ENCODE measurements at places on chromosomes 4 and X.

DNA sequence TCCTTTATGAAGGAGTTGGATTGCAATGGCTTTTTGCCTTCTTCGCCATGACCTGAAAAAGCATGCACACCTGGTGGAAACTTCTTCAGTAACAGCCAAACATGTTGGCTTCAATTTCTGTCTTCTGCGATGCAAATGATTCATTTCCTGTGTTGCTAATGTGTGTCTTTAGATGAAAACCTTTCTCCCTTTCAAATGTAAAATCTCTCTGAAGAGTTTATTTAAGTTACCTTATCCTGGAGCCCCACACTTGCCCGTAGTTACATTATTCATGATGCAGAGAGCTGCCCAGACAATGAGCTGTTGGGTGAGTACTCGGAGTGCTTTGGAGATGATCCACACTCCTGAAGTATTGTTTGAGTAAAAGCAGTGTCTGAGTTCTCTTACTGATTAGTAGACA is 1100.9 kb downstream of the RPA4 start:
- no peak for DNase-seq

DNA sequence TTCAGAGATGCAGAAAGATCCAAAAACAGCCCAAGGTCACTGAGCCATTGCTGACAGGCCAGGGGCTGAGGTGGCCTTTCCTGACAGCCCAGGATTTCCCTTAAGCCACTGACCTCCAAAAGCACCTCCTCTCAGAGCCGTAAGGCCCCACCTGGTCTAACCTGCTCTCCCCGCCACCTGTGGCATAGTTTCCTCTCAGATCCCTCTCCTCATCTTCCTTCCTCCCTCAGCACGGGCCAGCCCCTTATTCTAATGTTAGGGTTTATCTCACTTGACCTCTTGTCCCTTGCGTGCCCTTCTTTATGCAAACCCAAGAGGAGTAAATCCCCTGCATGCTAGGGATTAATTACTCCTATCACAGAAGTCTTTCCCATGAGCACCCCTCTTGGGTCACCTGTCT is 113.0 kb downstream of the RBM47 start:
- no peak for DNase-seq

GRCh38 chrX:105653891-105654290 is 168.4 kb upstream of the NRK start:
- no peak for DNase-seq

- no peak for DNase-seq
Observed at GRCh38 chr4:25977397-25978170, 63.6 kb downstream of the SMIM20 start.

DNA sequence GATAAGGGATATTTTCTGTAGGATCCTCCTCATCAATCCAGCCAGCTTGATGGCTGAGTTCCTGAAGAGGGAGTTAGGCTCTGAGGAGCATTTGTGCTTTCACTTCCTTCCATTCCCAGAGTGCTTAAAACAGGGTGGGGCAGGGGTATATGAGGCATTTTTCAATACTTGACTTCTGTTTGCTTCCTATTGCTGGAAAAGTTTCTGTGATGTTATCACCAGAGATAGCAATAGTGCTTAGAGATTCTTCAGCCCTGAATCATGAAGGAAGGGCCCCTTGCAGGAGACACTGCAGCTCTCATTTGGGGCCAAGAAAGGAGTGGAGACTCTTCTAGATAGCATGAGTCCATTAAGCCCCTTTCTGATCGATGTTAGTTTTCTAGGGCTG is 166.7 kb upstream of the RPS6KA3 start:
- no peak for DNase-seq

DNA sequence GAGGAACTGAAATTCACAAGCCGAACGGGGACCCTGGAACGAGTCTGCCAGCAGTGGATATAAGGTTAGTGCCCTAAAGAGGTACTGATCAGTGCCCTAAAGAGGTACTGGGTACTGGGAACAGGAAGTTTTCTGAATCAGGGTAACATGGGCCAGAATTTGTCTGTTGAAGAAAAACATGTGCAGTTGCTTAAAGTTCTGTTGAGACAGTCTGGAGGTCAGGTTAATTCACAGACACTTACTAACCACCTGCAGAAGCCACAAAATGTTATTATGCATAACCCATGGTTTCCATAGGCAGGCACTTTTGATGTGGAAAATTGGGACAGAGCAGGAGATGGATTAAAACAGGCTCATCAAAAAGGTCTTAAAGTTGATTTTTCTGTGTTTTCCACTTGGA is 17.9 kb downstream of the SPIN2B start:
- DNase-seq: no peak

DNA sequence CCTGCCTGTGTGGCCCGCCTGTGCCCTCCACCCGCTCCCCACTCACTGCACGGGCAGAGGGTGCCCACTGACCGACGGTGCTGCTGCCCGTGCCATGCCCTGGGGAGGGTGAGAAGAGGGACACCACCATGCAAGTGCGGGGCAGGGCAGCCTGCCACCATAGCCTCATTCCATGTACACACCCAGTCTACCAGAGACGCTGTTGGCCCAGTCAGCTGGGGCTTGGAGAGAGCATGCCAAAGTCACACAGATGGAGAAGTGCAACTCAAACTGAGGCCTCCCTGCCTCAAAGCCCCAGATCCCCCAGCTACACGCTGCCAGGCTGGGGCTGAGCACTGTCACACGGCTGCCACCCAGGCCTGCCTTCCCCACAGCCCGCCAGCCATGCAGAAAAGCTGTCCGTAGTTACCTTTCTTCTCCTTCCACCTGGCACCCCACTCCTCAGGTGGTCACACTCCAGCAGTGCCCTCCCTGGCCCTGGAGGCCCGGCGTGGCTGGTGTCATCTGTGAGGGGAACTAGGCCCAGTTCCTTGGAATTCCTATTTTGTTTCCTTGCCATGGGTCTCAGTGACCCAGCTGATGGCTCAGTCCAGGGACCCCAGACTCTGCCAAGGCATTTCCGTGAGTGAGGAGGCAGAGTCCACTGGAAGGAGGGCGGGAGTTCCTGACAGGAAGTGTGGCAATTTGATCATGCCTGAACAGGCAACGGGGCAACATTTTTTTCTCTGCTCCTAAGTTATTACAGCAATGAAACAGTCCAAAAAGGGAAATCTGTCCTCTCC is at the start of gene SLC2A9:
SLC2A9 (minus strand) TSS at position 627 of the 782 bp plus-strand sequence; CDS start at position 559, 68 bp downstream.
- DNase-seq: peak; percentile 63

DNA sequence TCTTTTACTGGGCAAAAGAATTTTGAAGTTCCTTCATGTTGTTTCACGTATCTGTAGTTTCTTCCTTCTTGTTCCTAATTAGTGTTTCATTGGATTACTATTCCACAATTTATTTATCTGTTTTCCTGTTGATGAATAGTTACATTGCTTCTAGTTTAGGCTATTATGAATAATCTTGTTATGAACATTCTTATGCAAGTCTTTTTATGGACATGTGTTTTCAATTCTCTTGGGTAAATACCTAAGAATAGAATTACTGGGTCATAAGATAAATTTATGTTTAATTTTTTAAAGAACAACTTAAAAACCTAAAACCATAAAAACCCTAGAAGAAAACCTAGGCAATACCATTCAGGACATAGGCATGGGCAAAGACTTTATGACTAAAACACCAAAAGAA is 70.9 kb upstream of the RXFP1 start:
- no peak for DNase-seq

- DNase-seq: no peak
Observed at GRCh38 chrX:42602566-42602965, 175.4 kb downstream of the PPP1R2C start.

DNA sequence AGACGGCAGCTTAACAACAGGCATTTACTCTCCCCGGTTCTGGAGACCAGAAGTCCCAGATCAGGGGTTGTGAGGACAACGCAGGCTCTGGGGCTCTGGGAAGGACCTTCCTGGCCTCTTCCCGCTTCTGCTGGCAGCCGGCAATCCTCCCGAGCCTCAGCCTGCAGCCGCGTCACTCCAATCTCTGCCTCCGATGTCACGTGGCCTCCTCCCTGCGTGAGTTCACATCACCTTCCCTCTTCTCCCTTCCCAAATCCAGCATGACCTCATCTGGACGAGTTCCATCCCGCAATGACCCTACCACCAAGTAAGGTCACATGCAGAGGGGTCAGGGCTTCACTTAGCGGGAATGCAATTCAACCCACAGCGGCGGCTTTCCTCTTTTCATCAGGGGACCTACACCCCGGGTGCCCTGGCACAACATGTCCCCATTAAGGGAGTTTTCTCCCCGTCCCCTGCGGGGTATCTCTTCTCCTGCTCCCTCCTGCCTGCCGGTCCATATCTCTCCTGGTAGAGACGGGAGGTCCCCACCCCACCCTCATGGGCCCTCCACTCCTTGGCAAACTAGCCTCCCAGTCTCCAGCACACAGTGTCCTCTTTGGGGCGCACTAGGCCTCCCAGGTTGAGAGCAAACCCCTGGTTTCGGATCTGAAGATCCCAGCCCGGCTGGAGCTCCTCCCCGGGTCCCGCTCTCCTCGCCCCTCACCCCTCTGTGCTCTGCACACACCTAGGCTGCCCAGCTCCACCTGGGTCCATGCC is 25.5 kb downstream of the ABLIM2 start:
- no peak for DNase-seq

DNA sequence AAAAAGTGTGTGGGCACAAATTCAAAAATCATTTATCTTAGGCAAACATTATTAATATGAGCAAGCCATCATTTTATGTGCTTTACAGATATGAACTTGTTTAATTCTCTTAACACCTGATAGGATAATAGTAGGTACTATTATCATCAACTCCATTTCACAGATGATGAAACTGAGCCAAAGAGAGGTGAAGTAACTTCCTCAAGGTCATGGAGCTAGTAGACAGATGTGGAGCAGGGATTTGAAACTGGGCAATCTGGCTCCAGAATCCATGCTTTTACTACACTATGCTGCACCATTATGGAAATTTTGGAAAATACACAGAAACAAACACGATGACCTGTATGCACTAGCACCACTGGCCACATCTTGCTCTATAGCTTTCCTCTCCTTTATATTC is 1.0 kb upstream of the PIN4 start:
- no peak for DNase-seq

DNA sequence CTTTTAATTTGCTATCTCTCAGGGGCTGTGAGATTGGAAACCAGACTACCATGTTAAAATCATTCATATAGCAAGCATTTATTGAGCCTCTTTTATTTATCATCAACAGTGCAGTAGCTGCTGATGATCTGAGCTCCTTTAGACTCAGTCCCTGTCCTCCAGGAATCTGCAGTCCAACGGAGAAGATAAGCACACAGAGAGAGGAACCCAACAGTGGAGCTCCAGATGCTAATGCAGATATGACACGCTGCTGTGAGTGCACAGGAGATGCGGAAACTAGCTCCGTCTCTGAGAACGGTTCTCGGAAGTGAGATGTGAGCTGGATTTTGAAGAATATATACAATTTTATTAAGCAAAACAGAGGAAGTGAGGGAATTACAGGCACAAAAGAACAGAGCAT is 35.4 kb downstream of the DCHS2 start:
- no peak for DNase-seq

- no peak for DNase-seq
Observed at GRCh38 chr4:7540654-7541413, 106.1 kb upstream of the PSAPL1 start.

DNA sequence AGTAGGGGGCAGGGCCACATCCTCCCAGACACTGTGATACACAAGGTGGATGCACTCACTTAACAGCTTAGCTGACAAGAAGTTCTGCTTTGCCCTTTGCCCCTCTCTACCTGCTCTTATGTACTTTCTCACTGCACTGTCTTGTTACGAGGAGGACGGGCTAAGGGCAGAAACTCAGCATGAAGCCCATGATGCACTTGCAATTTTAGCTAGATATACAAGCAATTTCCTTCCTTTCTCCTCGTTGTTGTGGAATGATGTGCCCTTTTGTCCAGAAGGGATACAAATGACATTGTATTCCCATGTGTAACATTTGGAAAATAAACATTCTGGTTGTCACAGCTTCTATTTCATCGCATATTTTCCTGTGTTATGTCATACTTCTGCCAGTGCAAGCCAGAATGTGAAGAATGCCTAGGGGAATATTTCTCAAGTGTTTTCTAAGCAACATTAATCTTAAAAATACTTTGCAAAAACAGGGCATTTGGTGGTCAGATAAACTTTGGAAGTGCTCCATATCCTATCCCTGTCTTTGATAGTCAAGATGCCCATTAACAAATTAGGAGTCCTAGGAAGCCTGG is 47.2 kb downstream of the MAOA start:
- DNase-seq: no peak

GRCh38 chr4:177596035-177596434 is 153.8 kb upstream of the AGA start:
- no peak for DNase-seq

GRCh38 chr4:153364061-153364460 is 19.6 kb downstream of the MND1 start:
- no peak for DNase-seq

All from liver (tissue), 10 donors.